ENCODE measurements at places on chromosomes 5 and 9. TPM values are rescaled to one million over a fixed set of nuclear protein-coding genes. Genes with fewer than 3 reads are reported as not detected.

DNA sequence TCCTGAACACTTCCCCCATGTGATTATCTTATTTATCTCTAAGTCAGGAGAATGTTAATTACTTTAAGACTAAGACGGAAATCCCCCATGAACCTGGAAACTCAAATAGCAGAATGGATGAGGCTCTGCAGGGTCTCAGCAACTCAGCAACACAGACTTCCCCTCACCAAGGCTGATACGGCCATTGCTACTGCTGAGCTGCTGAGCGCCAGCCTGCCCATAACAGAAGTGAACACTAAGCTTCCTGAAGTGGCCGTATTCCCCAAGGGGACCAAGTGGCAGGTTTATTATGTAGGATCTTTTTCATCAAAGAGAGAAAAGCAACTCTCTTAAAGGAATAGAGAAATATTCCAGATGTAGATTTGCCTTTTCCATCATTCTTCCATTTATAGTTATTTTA lies 311.1 kb downstream of the RFX3 start:
- no peak for DNase-seq

DNA sequence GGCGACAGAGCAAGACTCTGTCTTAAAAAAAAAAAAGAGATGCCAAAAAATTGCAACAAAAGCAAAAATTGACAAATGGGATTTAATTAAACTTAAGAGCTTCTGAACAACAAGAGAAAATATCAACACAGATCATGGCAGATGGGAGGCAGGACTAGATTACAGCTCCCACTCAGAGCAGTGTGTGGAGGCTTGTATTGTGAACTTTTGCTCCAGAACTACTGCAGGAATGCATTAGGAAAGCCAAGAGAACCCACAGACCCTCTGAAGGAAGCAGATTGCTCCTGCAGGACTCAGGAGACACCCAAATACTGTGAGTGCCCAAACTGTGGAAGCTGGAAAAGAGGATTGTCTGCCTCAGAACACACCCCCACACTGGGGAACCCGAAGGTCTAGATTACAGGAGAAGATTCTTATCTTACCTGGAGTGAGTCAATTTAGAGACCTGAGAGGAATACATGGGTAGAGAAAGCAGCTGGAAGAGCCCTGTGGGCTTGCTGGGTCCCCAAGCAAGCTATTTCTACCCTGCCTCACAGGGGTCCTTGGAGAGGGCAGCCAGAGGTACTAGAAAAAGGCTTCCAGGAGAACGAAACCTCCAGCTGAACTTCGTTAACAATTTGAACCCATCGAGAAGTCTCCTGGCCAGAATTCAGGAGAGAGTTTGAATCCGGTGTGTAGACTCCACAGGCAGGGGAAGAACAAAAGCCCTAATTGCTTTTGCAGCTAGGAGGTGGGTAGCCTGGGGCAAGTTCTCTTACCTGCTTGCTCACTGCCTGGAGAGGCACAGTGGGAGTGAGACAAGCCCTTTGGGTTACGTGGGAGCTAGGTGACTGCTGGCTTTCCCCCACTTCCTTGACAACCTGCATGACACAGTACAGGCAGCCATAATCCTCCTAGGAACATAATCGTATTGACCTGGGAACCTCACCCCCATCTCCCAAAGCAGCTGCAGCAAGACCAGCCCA lies 593.4 kb upstream of the RGMB start:
- DNase-seq = no peak

DNA sequence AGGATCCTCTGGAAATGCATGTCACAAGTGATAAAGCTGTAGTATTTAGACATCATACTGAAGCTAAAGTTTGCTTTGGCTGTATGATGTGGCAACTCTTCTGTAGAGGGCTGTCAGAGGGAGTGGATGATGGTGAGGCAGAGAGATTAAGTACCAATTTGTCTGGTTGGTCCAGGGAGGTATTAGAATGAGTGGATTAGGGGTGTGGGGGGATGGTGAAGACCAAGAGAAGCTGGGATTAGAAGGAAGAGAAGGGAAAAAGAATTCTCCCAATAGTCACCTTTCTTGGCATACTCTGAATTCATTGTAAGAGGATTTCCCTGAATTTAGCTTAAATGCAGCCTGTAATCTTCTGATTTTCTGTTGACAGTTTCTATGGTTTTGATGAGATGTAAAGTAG lies 3.6 kb downstream of the PCDHAC2 start:
- DNase-seq = no peak

DNA sequence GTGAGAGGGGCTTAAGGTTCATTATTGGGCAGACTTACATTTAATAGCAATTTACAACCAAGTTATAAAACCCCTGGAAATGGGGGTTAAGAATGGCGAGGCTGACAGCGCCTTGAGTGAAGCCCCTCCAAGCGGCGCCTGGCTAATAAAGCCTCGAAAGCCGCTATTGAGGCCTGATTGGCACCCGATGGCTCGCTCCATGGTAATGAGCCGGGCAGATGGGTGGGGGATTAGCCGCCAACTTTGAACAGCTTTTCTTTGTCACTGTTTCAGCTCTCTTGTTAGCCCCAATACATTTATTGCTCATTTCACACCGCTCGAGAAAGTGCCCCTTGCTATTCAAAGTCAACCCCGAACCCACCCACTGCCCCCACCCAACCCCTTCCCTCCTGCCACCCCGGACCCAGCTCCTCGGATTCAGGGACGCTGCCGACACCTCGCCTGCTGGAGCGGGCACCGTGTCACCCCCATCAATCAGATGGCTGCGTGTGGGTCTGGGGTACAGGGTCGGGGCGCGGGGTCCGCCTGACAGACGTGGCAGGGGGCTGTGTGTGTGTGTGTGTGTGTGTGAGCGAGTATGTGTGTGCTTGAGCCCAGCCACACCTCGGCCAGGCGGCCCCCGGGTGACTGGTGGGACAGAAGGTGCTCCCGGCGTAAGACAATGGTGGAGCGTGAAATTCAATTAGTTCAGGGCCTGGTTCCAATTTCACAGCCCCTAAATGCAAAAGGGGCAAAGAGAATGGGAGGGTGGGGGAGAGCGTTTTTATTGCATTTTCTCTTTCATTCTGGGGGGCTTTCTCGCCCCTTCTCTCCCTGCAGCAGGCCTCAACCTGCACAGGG lies 34.2 kb downstream of the ASS1 start:
- DNase-seq = no peak

The ZNF354B gene
- total RNA-seq = 11.9 TPM

The HAPLN1 gene
- total RNA-seq = 0.14 TPM

DNA sequence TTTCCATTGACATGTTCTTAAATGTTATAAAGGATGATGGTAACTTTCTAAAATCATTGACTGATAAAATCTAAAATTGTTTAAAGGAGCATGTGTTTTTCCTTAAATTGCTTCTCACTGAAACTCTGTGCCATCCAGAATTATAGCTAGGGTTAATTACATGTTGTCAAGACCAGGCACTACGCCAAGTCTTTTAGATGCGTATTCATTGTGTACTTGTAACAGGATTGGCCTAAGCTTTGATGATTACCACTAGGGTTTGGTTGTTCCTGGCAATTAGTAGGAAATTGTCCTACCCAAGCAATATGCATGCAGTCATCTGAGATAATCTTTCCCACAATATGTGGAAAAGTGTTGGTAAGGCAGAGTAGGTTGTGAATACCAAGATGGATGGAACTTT lies 43.8 kb downstream of the PRKACG start:
- DNase-seq = no peak

GRCh38 chr5:5046680-5047502 lies 93.2 kb upstream of the ADAMTS16 start:
- DNase-seq = no peak

Data from thymus (tissue), 14 donors.